GM12865 (cell line): ENCODE measurements at places on chromosomes 3 and 15.

DNA sequence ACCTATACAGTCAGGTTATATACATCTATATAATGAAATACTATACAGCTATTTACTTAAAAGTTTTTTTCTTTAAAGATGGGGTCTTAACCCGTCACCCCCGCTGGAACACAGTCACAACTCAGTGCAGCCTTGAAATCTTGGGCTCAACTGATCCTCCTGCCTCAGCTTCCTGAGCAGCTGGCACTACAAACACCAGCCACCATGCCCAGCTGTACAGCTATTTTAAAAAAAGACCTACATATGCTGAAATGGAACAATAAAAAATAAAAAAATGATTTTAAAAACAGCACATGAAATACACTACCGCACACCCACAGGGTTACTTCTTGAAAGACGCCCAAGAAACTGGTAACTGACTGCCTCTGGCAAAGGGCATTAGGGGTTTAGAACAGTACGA lies 3.8 kb downstream of the NCBP2 start:
- no peak for DNase-seq

DNA sequence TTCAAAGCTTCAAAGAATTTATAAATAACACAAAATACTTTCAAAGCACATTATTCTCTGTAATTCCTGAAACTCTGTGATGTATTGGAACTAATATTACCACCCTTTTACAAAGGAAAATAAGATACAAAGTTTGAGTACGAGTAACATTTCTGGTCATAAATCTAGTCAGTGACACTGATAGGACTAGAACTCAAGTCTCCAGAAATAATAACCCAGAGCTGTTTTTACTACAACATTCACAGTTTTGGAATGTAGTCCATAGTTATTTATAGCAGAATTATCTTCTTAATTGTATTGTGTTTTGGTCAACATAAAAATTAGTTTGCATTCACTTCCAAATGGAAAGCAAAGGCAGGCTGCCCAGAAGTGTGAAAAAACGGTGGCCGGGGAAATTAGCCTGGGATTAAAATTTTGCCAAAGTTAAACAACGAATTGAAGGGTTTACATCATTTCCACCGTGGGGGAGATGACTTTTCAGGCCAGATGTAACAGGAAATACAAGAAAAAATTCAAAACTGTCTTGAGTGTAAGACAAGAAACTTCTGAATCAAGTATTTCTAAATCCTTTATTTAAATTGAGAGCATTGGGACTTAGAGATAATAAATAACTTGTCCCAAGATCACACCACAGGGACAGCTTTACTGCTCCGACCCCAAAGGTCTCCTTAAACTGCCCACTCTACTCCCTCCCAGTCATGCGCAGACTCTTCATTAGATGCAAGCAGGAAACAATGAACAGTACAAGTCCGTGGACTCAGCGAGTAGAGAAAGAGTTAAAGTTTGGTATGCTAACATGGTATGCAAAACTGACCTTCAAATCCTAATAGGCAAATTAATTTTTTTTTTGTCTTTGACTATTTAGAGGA lies 74.3 kb upstream of the VGLL4 start:
- peak; percentile 28 for DNase-seq

DNA sequence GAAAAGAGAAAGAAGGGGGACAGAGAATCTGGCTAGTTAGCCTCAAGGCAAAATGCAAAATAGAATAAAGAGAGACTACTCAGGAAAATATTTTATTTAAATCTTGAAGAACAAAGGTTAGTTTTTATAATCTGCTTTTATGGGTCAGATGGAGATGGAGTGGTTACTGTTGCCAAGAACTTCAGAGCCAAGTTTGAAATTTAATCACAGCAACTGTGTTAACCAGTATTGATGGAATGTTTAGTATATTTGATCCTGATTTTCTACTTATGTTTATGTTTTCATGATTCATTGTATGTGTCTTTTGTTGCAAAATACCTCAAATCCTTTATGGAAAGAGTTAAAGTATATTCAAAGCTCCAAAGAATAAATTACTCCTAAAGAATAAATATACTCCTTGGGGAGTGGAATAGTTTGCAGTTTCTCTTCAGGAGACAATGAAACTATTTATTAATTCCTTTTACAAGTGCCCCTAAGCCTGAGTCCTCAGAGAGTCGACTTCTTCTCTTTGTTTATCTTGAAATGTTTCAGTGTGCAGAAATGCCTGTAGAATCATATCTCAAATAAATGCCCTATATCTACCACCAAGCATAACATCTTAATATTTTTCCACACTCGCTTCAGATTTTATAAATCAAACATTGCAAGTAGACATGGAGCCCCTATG lies 60.9 kb upstream of the THSD4 start:
- no peak for DNase-seq

DNA sequence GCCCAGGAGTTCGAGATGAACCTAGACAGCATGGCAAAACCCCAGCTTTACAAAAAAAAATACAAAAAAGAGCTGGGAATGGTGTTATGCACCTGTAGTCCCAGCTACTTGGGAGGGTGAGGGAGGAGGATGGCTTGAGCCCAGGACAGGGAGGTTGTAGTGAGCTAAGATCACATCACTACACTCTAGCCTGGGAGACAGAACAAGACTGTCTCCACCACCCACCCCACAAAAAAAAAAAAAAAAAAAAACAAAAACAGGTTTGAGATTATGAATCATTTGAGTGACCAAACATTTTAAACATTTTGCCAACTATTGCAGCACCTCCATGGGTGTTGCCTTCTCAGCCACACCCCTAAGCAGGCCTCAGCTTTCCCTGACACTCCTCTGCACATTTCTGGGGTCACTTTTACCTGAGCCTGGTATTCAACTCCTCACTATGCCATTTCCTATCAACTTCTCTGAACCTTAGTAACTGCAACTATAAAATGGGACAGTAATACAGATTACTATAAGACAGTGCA lies 41.8 kb downstream of the IL5RA start:
- no peak for DNase-seq

DNA sequence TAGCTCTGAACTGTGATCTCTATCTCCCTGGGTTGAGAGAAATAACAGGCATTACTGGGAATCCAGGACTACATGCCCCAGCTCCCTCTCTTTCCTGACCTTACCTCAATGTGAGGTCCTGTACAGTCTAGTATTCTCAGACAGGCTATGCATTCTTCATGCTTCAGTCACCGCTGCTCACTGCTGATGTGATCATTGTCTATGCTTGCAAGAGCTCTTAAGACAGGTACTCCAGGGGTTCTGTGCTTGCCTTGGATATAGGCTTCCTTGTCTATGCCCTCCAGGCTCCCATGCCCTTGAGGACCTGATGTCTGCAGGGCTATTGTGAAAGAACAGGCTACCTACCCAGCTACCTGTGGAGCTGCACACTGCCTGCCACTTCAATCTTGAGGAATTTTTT lies 183.6 kb downstream of the MBNL1 start:
- DNase-seq, result no peak

GRCh38 chr3:177358977-177359592 lies 161.8 kb upstream of the TBL1XR1 start:
- DNase-seq, result peak; percentile 76

DNA sequence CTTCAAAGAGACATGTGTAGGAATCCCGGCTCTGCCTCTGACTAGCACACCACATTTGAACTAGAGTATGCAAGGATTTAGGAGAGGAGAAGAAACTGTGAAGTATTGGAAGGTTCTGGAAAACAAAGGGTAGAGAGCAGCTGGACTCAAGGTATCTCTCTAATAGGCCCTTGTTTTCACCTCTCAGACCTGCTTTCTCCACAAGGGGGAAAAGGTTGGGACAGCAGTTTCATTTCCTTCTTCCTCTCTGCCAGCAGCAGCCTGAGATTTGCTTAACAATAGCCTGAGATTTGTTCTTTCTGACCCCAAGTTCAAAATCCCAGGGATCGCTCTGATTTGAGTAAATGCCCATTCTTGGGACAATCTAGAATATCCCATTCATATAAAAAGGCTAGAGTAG lies 430.6 kb upstream of the MCTP2 start:
- DNase-seq, result no peak

DNA sequence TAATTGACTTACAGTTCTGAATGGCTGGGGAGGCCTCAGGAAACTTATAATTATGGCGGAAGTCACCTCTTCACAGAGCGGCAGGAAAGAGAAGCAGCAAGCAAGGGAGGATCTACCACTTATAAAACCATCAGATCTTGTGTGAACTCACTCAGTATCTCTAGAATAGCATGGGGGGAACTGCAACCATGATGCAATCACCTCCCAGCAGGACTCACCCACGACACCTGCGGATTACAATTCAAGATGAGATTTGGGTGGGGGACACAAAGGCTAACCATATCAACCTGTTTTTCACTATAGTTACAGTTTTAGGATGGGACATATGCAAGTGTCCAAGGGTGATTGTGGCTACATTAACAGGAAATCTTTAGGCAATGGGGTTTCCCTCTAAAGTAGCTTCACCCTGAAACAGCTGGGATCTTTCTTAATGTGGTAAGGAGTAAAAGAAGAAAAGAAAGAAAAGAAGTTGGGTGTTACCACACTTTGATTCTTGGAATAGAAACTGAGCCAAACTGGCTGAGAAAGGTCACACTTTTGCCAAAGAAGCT lies 453.8 kb downstream of the OTOL1 start:
- DNase-seq, result no peak

DNA sequence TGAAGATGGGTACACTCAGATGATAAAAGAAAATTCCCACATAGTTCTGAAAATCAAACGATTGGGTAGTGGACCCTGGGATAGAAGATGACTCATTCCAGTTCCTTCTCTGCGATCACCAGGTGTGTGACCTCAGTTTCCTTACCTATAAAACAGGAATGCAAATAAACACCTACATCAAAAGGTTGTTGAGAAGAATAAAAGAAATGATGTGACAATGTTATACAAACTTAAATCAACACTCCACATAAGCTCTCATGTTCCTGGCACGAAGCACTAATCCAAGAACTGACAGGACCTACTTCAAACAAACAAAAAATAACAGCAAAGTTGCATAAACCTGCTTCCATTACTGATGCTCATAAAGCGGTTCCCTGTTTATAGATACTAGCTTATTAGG lies 69.2 kb downstream of the RORA start:
- no peak for DNase-seq

GRCh38 chr3:30535525-30535924 lies 70.9 kb upstream of the TGFBR2 start:
- no peak for DNase-seq

- DNase-seq, result no peak
These were observed 68.5 kb upstream of the CCDC54 start for GRCh38 chr3:107308716-107309115.

GRCh38 chr3:189488241-189488767 lies 142.9 kb upstream of the TP63 start:
- DNase-seq, result no peak

GRCh38 chr15:29299331-29299730 lies 29.7 kb upstream of the NSMCE3 start:
- DNase-seq, result no peak

GRCh38 chr15:57861815-57862586 lies 155.5 kb downstream of the POLR2M start:
- DNase-seq, result no peak

GRCh38 chr3:139320551-139321309 lies 23.1 kb upstream of the MRPS22 start:
- DNase-seq, result no peak

GRCh38 chr15:75620841-75621391 lies 4.6 kb downstream of the SNUPN start:
- no peak for DNase-seq

DNA sequence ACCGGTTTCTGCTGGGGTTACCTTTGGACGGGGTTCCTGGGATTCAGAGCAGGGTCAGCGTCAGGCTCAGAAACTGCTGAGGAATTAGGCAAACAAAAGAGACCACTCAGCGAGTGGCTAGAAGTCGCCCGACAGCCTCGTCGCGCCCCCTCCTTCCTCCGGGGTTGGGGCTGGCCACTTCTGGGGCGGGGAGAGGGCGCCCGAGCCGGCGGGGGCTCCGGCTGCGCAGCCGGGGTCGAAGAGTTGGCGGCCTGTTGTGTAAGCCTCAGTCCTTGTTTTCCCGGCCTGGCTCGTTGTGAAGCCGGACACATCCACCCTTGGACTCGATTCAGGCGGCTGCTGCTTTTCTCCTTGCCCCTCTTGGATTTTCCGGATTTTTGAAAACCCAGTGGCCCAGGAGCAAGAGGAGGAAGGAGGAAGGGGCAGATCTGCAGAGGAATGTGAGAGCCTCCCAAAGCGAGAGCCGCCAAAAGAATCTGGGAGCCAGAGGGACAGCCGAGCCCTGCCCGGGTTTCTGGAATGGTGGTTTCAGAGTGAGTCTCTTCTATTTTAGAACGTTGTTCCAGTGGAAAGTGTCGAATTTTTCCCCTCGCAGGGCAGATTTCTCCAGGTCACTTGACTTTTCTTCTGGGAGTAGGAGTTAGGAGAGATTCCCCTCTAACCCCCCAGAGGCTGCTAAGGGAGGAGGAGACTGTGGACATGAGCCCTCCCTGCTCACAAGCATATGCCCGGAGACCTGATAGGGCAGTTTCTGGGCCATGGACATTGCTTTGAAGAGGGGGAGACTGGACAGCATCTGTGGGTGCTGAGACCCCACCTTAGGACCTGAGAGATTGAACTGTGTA lies 666 bp downstream of the SNX33 start:
- DNase-seq, result no peak

GRCh38 chr3:69671082-69671952 lies 67.9 kb upstream of the MITF start:
- peak; percentile 35 for DNase-seq

DNA sequence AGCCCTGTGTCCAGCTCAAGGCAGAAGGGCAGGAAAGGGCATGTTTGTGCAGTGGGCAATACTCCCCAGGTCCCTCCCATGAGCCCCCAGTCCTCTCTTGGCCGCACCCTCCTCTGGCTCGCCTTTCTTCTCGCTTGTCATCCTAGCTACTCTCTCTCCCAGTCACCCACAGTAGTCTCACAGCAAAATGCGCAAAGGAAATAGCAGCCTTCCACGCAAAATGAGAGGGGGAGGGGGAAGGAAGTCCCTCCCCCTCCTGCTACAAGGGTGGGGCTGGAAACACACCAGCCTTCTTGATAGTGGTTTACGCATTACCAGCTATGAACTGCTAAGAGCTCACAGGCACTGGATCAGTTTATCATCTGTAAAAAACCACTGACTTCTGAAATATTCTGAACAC lies 83.8 kb downstream of the GADL1 start:
- no peak for DNase-seq

- no peak for DNase-seq
These were observed 19.3 kb downstream of the C3orf85 start for GRCh38 chr3:109155828-109156227.

DNA sequence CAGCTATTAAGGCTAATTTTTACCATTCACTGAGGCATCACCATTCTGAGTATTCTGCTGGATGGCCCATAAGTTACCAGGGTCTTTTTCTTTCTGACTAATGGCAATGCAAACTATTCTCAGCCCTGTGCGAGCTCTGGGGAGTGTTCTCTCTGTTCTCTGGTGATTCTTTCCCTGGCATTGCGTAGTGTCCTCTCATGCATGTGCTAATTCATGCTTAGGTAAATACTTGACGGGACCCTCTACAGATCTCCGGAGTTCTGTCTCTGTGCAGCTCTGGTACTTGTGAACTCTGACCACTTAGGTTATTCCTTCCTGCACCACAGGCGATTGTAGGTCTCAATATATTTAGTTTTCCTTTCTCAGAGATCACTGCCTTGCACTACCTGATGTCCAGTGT lies 34.8 kb downstream of the UBE2E1 start:
- DNase-seq, result no peak

GRCh38 chr15:89926158-89926557 lies 13.4 kb upstream of the ARPIN start:
- DNase-seq, result no peak

- DNase-seq, result no peak
These were observed 78.8 kb upstream of the NSMCE3 start for GRCh38 chr15:29348336-29348914.

- DNase-seq, result peak; percentile 86
These were observed 175.7 kb downstream of the TNIK start for GRCh38 chr3:171284308-171285075.

GRCh38 chr3:77254967-77255831 lies 215.3 kb downstream of the ROBO2 start:
- peak; percentile 46 for DNase-seq
